ENCODE measurements at places on chromosomes 2 and 18.

- no peak for DNase-seq
Measured at GRCh38 chr2:204183608-204184007, 247.0 kb downstream of the ICOS start.

- no peak for DNase-seq
Measured at GRCh38 chr2:4942441-4942840, 749.7 kb upstream of the SOX11 start.

DNA sequence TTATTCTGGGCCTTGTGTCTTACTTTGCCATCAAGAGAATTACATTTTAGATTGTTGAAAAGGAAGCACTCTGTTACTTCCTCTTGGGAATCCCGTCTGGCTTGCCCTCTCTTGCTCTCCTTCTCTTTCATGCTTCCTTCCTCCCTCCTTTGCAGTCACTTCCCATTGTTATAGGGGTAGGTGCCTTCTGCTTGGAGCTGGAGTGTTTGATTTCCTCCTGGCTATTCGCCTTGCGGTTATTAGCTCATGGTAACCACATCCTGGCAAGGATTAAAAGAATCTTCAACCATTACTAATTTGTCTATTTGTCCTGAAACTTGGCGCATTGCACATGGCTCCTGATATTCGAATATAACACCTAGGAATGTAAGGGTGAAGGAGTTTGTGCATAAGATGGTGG is 115.0 kb downstream of the CERS6 start:
- DNase-seq, result no peak

GRCh38 chr2:172063446-172063845 is 21.9 kb upstream of the DLX1 start:
- DNase-seq, result no peak

GRCh38 chr2:80519121-80519643 is 214.6 kb upstream of the LRRTM1 start:
- DNase-seq, result no peak

- no peak for DNase-seq
Measured at GRCh38 chr2:145751155-145751554, 1231.2 kb upstream of the ZEB2 start.

DNA sequence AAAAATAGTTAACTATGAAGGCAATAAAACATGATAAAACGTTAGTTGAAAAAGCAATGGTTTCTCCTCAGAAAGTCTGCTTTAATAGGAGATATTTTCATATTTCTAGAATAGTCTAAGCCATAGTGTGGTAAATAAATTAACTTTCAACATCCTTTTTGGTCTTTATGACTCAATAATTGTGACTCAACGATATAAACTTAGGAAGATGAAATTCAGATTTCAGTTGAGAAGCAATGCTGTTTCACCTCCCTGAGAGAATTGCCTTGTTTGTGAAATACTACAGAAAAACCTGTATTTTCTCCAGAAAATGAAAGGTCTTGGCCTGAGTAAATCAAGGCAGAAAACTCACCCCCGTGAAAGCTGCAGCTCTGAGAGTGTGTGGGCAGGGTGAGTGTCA is 166.9 kb downstream of the ETAA1 start:
- no peak for DNase-seq

- DNase-seq, result no peak
Measured at GRCh38 chr18:58624011-58624410, 4.9 kb downstream of the ALPK2 start.

DNA sequence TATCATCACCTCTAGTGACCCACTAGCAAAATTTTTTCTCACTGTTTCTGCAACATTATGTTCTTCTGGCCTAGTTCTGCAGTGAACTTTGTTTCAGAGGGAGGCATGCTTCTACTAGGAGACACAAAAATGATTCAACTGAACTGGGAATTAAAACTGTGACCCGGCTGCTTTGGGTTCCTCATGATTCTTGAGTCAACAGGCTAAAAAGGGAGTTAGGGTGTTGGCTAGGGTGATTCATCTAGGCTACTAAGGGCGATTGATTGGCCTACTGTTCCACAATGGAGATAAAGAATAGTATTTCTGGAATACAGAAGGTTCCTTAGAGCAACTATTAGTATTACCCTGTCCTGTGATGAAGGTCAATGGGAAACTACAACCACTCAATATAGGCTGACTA is 179.5 kb downstream of the PPP1R1C start:
- no peak for DNase-seq

DNA sequence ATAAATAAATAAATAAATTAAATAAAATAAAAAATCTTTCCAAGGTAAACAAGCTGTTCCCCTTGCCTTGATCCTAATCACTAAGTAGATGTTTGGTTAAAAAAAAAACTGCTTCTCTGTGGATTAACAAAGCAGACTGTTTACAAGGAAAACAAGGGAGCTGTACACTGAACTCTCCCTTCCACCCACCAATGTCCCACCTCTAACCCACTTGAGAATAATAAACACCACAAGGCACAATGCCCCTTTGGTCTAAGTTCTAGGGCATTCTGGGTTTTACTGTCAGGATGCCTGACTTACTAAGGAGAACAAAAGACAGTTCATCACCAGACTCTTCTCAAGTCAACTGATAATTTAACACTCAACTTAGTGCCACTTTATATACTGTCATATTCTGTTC is 83.5 kb downstream of the NCKAP1 start:
- DNase-seq, result no peak

DNA sequence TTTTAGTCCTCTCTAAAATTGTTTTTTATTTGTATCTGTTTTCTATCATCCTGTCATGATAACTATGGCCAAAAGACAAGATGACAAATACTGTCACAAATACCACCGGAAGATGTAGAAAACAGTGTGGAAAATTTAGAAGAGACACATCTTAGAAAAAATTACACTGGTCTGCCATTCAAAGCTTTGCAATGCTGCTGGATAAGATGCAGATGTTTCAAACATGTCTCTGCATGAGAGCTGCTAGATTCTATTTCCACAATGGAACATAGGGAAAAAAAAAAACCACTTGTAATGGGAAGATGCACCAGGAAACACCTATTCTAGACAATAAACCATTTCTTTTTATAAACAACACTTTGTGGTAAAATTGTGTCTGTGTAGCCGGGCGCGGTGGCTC is 5.8 kb upstream of the TAF1B start:
- no peak for DNase-seq

GRCh38 chr18:50315100-50315871 is 27.8 kb upstream of the CXXC1 start:
- DNase-seq, result no peak

DNA sequence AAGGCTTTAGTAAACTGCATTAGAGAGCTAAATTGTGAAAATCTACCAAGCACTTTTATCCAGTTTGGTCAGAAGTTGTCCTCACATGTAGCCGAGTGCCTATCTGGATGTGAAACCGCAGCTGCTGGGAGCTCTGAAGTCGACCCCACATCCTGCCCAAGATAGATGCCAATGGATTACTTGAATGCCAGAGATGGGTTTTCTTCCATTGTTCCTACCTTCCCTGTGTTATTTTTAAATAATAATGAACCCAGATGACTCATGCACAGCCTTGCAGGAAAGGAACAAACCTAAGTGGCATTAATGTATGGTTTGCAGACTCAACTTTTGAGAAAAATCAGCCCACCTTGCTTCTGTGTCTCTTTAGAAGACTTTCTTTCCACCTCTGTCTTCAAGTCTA is 408.5 kb downstream of the FBXO15 start:
- no peak for DNase-seq

DNA sequence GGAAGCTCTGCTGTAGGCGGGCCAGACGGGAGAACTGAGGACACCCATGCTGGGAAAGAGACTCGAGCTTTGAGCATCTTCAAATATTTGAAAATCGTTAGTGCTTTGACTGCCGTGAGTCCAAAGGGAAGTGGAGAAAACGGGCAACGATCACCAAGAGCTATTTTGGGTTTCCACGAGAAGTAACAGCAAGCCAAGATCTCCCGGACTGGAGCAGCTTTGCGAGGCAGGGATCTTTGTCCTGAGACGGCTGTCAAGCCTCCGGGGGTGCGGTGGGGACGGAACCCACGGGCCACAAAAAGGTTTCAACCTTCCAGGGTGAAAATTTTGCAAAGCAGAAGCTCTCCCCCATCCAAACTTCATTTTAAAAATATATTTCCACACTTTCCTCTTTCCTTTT is 195.8 kb downstream of the NDUFA10 start:
- no peak for DNase-seq

Measured in stimulated activated CD4-positive, alpha-beta T cell treated with anti-CD3 and anti-CD28 coated beads, TNF-alpha, amount 100 ng/mL, for 24 hours (primary cell).